A549 treated with dexamethasone at 1 μM for 4 hours (cell line): ENCODE measurements at places on chromosomes 13 and 19. TPM values are rescaled to one million over a fixed set of nuclear protein-coding genes. Genes with fewer than 3 reads are reported as not detected.

Gene MBD3L3
- not detected in 5 replicates for total RNA-seq

Gene PTGER1
- 0.08 to 0.14 TPM (median 0.12 TPM) in 4 of 5 replicates, not detected in the other for total RNA-seq

Gene DHDH
- total RNA-seq, result 0.62 to 1.5 TPM (median 1.2 TPM) in 5 replicates

Gene PTBP1
- 179 to 224 TPM (median 212 TPM) in 5 replicates for total RNA-seq

Gene RB1
- 12.9 to 17.3 TPM (median 14.7 TPM) in 5 replicates for total RNA-seq

Gene VRK3
- total RNA-seq, result 34.0 to 39.2 TPM (median 38.1 TPM) in 5 replicates

Gene TEX26
- not detected in 5 replicates for total RNA-seq

Gene ZNF541
- 0.02 to 0.05 TPM (median 0.04 TPM) in 3 of 5 replicates, not detected in the others for total RNA-seq

Gene TNNT1
- 124 to 145 TPM (median 127 TPM) in 5 replicates for total RNA-seq

Gene PTGIR
- 0.14 TPM in 1 of 5 replicates, not detected in the others for total RNA-seq

Gene ZNF823
- total RNA-seq, result 2.1 to 3.2 TPM (median 2.4 TPM) in 5 replicates

Gene PPM1N
- total RNA-seq, result 6.0 to 7.2 TPM (median 6.8 TPM) in 5 replicates

Gene KCNN4
- total RNA-seq, result 35.0 to 49.2 TPM (median 46.8 TPM) in 5 replicates

Gene CEACAM4
- total RNA-seq, result not detected in 5 replicates

Gene MTUS2
- 0.01 TPM in 2 of 5 replicates, not detected in the others for total RNA-seq

Gene ATP8A2
- 0.01 to 0.03 TPM in 2 of 5 replicates, not detected in the others for total RNA-seq

Gene RFPL4A
- total RNA-seq, result 0.61 to 1.2 TPM (median 0.88 TPM) in 5 replicates

Gene TMEM145
- 2.2 to 4.2 TPM (median 3.6 TPM) in 5 replicates for total RNA-seq

Gene AMH
- total RNA-seq, result 4.3 to 16.9 TPM (median 12.3 TPM) in 5 replicates

Gene CLDND2
- 8.9 to 13.0 TPM (median 12.9 TPM) in 5 replicates for total RNA-seq

Gene GRIK5
- total RNA-seq, result 0.21 to 0.85 TPM (median 0.43 TPM) in 5 replicates

Gene ZNF836
- 0.61 to 1.3 TPM (median 0.98 TPM) in 5 replicates for total RNA-seq
